ENCODE measurements at places on chromosomes 3 and 15.
A peak's percentile ranks its signal among the peaks of the same experiment; 100 is the strongest.

- H3K4me1 ChIP-seq = peaks cover 76% of the 10 kb centered on the region
- H3K27me3 ChIP-seq = no peaks in the 10 kb centered on the region
- peak overlapping the region; percentile 98 for H3K4me3 ChIP-seq
- peaks cover 76% of the 10 kb centered on the region for H3K36me3 ChIP-seq
These were observed 4.3 kb downstream of the CSRNP1 start for GRCh38 chr3:39149059-39149455.

DNA sequence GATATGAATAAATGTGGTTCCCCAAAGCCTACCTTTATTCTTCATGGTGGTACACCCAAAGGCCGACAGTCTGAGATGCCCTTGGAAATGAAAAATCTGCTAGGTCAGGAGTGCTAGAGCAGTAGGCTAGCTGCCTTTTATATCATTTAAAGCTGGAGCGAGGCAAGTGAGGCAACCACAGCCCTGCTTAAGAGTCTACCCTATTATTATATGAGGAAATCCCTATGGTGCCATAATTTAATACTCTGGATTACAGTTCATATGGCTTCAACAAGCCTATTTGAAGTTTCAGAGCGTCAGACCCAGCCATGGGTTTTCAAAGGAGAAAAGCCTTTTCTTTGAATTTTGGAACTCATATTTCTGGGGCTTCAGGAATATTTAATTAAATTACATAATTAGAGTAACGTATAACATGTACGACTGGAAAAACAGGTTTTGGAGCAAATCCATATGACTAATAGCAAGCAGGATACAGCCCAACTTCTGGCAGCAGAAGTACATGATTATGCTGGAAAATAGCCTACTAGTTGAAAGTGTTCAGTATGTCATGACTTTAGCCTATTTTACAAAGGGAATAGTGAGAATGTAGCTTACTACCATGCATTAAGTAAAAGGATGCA is 18.0 kb upstream of the SLTM start:
- no peak overlapping the region for H3K4me3 ChIP-seq
- H3K36me3 ChIP-seq = no peaks in the 10 kb centered on the region
- no peaks in the 10 kb centered on the region for H3K27me3 ChIP-seq
- no peak for DNase-seq

DNA sequence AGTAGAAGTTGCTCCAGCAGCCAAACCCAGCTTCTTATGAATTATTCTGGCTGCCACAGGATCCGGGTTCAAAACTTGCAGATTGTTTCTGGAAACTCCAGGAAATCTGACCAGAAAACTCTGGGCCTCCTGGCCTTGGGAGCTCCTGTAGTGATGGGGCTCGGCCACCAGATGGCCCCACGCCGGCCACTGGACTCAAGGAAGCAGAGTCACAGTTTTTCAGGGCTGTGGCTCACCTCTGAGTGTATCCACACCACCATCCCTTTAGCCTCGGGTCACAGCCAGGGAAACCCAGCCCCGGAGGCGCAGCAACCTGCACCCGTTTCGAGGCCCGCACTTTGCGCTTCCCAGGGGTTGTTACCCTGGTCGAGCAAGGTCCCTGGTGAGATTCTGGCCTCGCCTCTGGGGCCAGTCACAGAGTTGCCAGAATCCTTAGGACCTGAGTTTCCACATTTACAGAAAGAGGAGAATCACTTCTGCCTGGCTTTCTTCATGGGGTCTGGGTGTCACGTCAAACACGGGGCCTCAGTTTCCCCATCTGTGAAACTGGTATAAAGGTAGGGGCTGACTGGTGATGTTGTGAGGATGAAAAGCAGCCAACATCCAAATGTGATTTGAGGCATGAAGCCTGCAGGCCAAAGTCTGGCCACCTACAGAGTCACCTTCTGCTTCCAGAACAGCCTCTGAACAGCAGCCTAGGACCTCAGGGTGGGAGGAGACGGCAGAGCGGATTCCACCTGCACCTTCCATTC is 53.5 kb upstream of the LCTL start:
- peak; percentile 60 for DNase-seq
- no peaks in the 10 kb centered on the region for H3K36me3 ChIP-seq
- H3K27ac ChIP-seq = no peak overlapping the region
- H3K27me3 ChIP-seq = peaks cover 29% of the 10 kb centered on the region
- H3K4me1 ChIP-seq = peaks cover 5% of the 10 kb centered on the region

- H3K36me3 ChIP-seq = no peaks in the 10 kb centered on the region
- H3K27me3 ChIP-seq = no peaks in the 10 kb centered on the region
- H3K27ac ChIP-seq = no peak overlapping the region
- no peak for DNase-seq
- H3K4me3 ChIP-seq = no peak overlapping the region
These were observed 79.3 kb upstream of the LSAMP start for GRCh38 chr3:116524453-116525210.

DNA sequence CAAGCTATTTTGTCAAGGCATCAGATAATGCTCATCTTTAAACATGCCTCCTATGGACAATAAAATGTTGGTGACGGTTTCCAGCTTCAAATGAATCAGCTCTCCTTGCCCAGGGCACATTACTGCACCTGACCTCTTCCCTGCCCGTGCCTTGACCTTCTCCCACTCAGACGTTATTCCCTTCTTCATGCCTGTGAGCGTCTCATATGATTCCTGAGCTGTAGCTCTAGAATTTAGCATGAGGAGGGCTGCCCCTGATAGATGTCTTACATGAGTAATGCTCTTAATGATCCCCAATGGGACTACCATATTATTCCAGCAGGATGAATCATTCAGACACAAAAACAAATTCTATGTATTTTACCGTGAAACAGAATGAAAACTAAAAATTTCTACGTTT is 762.7 kb downstream of the ROBO1 start:
- DNase-seq = no peak
- no peaks in the 10 kb centered on the region for H3K36me3 ChIP-seq
- no peak overlapping the region for H3K4me3 ChIP-seq
- no peaks in the 10 kb centered on the region for H3K4me1 ChIP-seq
- no peak overlapping the region for H3K27ac ChIP-seq

DNA sequence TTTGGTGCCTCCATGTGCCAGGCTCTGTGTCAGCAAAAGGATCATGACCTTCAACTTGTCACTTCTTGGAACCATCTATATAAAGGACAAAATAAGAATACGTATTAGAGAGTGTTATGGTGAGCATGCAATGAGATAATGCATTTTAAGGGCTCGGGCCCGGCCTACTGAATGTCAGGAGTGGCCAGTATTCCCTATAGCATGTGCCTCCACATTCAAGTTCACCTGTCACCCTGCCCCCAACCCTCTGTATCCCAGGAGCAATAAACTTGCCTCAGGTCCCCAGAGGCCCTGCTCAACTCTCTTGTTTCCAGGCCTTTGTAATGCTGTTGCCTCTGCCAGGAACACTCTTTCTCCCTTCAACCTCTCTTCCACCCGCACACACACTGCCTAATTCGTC is 90.2 kb upstream of the SLC6A11 start:
- H3K4me3 ChIP-seq = no peak overlapping the region
- H3K36me3 ChIP-seq = no peaks in the 10 kb centered on the region
- no peaks in the 10 kb centered on the region for H3K4me1 ChIP-seq
- no peak for DNase-seq
- H3K27me3 ChIP-seq = peaks cover 3% of the 10 kb centered on the region

DNA sequence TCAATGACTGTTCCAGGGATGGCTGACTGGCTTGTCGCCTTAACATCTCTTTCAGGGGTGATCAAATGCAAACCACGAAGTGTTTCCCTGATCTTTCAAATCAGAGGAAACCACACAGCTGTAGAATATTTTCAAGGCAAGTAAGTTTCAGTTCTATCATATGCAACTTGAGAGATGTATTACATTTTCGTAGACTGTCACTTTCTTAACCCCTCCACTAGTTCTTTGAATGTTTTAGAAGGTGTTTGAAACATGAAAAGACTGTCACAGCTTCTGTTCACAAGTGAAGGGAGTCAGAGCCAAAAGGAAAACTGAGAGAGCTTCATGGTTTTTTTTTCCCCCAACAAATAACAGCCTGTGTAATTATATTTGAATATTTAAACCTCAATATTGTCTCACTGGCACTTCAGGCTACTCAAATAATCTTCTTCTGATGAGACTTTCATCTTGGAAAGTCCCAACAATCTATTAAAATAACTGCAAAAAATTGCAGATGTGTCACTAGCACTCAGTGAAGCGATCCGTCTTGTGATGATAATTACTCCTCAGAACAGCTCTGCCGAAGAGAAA is 25.9 kb upstream of the CAPN7 start:
- peaks cover 38% of the 10 kb centered on the region for H3K27me3 ChIP-seq
- no peak overlapping the region for H3K27ac ChIP-seq
- H3K4me1 ChIP-seq = peaks cover 9% of the 10 kb centered on the region
- H3K36me3 ChIP-seq = no peaks in the 10 kb centered on the region

DNA sequence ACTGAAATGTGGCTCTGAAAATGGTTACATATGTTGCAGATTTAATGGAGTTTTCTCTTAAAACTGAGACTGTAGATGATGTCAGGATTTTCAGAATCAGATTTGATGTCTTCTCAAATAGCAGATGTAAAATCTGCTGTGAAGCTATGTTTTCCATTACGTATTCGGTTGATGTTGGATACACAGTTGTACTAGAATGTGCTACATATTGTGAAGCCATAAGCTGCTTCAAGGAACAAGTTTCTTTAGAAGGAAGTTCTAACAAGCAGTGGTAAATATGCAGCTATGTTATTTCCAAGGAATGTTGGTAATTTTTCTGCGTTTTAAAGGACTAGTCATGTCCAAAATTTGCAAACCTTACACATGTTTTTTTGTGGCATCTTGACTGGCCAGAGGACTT is 197.7 kb downstream of the RBMS3 start:
- DNase-seq = no peak
- H3K4me1 ChIP-seq = no peaks in the 10 kb centered on the region
- H3K27me3 ChIP-seq = no peaks in the 10 kb centered on the region
- no peak overlapping the region for H3K4me3 ChIP-seq

GRCh38 chr3:61936344-61936937 is 375.1 kb downstream of the PTPRG start:
- no peaks in the 10 kb centered on the region for H3K4me1 ChIP-seq
- H3K27ac ChIP-seq = no peak overlapping the region
- no peak for DNase-seq
- no peak overlapping the region for H3K4me3 ChIP-seq

GRCh38 chr3:189529889-189530471 is 101.2 kb upstream of the TP63 start:
- no peak overlapping the region for H3K4me3 ChIP-seq
- no peaks in the 10 kb centered on the region for H3K27me3 ChIP-seq
- peak overlapping the region; percentile 3 for H3K27ac ChIP-seq
- peaks cover 4% of the 10 kb centered on the region for H3K36me3 ChIP-seq

- no peak for DNase-seq
- H3K4me1 ChIP-seq = no peaks in the 10 kb centered on the region
- peaks cover 15% of the 10 kb centered on the region for H3K27me3 ChIP-seq
- no peaks in the 10 kb centered on the region for H3K36me3 ChIP-seq
- no peak overlapping the region for H3K27ac ChIP-seq
These were observed 27.3 kb downstream of the SV2B start for GRCh38 chr15:91127236-91127955.

DNA sequence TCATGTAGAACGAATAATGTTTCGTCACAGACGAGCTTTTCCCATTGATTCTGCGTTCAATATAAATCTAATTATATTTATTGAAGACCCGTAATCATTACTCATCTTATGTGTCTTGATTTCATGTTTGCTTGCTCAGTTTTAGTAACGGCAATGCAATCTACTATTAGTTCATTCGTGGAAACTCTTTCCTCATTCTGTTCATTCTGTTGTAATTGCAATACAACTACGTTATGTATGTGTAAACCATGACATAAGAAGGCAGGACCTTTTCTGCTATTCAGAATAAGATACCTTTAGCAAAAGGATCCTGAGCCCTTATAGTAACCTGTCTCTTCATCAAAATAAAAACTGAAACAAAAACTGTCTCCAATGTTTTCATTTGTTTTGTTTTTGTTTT is 6.8 kb upstream of the ARRDC4 start:
- H3K4me1 ChIP-seq = no peaks in the 10 kb centered on the region
- H3K4me3 ChIP-seq = no peak overlapping the region
- H3K36me3 ChIP-seq = no peaks in the 10 kb centered on the region
- DNase-seq = no peak
- no peak overlapping the region for H3K27ac ChIP-seq

- H3K27me3 ChIP-seq = no peaks in the 10 kb centered on the region
- no peak overlapping the region for H3K27ac ChIP-seq
- H3K4me3 ChIP-seq = no peak overlapping the region
- peaks cover 41% of the 10 kb centered on the region for H3K36me3 ChIP-seq
- no peak for DNase-seq
These were observed 37.8 kb downstream of the IQGAP1 start for GRCh38 chr15:90425726-90426346.

DNA sequence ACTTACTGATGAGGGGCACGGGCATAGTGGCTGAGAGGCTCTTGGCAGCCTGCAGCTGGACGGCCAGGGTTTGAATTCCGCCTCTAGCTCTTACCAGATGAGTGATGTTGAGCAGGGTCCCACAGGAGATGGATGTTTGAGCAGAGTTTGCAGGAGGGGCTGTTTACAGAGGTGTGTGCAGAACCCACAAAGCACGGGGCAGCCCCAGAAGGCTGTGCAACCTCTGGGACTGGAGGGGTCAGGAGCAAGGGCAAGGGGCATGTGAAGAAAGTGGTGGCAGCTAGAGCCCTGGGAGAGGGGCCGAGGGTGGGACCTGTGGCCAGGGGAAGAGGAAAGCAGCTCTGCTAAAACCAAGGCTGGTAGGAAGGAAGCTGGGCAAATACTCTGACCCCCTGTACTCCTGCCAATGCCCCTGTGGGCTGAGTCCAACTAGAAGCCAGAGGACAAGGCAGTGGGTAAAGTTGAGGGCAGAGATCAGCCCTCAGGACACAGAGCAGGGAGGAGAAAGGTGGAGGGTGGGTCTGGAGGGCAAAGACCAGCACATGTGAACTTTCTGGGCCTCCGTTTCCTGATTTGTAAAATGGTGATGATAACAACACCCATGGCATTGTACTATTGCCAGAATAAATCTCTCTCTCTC is 53.9 kb upstream of the ITGA11 start:
- no peak overlapping the region for H3K27ac ChIP-seq
- peaks cover 26% of the 10 kb centered on the region for H3K27me3 ChIP-seq
- no peaks in the 10 kb centered on the region for H3K36me3 ChIP-seq
- no peaks in the 10 kb centered on the region for H3K4me1 ChIP-seq
- DNase-seq = no peak

DNA sequence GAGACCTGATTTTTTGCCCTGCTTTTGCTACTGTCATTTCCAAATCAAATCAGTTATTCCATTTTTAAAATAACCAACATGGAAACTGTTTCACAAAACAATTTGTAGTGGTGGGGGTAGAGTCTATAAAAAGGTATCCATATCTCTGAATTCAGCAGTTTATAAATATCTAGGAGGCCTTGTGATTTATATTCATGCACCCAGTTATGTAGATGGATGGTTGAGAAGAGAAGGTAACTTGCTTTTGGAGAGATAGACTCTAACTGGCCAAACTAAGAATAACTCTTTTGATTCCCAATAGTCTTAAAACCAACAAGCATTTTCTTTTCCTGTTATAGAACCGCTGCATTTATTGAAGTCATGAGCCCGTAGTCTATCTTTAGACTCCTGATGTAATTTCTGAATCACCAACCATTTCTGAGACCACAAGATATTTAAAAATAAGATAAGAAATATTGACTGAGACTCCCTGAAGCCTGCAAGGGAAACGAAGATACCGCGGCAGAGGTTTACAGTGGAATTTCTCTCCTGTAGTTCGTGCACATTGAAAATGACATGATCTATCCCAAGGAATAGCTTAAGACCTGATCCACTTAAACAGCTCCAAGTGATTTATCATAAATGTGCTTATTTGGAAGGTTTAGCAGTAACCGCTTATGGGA is 68.5 kb downstream of the SAMMSON start:
- no peak for DNase-seq
- H3K27me3 ChIP-seq = peaks cover 2% of the 10 kb centered on the region
- H3K4me1 ChIP-seq = no peaks in the 10 kb centered on the region
- H3K36me3 ChIP-seq = no peaks in the 10 kb centered on the region
- H3K27ac ChIP-seq = no peak overlapping the region
